ENCODE measurements at places on chromosomes 13 and 19.

- DNase-seq, result no peak
These were observed 13.9 kb downstream of the PALM start for GRCh38 chr19:722553-723101.

DNA sequence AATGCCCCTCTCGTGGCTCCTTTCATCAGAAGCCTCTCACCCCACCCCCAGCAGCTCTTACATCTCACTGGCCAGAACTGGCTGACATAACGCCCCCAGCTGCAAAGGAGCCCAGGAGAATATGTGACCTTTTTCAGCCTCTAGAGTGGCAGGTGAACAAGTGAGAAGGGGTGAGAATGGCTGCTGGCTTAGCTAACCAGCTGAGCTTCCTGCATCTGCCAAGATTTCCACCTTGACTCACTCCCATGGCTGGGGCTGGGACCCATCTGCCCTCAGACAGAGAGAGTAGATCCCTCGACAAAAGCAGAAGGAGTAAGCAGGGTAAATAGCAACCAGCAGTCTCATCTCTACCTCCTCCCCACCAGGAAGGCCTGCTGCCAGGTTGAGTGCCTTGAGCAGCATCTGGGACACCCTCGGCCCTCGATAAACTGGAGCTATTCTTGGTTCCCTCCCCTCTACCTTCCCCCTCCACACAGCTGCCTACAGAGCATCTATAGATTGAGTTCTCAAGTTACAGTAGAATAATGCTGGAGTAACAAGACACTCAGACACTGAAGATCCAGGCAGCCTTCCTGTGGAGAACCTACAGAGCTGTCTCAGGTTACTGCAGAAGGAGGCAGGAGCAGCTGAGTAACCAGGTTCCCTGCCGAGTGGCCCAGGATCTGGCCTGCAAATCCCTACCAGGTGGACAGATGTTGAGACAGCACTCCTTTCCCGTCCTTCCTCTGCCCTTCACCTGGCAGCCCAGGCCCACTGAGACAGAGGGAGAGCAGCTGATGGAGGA is 15.5 kb downstream of the KASH5 start:
- DNase-seq, result peak; percentile 39

DNA sequence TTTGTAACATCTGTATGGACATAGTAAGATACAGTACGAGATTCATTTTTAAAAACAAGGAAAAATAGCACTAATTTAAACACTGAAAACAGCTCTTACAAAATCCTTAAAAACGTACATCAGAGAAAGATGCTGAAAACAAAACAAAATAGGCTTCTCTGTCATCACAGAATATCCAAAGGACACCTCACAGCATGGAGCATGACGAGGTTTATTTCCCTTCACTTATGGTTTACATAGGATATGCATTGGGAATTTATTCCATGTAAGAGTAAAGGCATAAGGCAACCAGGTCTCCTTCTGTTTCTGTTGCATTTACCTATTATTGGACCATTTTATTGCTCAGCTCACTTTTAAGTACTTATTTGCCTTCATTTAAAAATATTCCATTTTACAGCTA is 3.0 kb downstream of the KCTD12 start:
- DNase-seq, result no peak

- no peak for DNase-seq
These were observed 126.5 kb downstream of the ZNF536 start for GRCh38 chr19:30498707-30499106.

GRCh38 chr13:88085036-88085435 is 413.9 kb downstream of the SLITRK5 start:
- no peak for DNase-seq

DNA sequence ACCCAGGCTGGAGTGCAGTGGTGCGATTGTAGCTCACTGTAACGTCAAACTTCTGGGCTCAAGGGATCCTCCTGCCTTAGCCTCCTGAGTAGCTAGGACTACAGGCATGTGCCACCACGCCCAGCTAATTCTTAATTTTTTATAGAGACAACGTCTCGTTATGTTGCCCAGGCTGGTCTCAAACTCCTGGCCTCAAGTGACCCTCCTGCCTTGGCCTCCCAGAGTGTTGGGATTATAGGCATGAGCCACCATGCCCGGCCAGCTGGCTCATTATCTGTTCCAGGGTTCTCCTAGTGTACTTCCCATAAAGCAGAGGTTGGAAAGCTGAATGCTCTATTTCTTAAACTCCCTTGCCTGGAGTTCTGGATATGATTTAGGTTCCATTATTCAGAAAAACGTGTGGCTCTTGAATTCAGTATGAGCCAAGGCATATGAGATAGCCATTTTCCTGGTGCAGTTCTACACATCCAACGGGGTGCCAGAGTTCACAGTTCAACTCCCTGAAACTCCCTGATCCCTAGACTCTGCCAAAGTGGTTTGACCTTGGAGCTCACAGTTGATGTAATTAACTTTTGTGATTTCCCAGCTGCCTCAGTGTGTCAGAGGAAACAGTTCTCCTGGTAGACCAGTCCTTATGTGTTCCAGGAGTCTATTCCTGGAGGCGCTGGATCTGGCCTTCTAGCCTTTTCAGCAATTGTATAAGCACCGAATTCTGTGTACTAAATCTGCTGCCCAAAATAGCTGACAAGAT is 21.6 kb downstream of the GPR183 start:
- DNase-seq, result peak; percentile 26

DNA sequence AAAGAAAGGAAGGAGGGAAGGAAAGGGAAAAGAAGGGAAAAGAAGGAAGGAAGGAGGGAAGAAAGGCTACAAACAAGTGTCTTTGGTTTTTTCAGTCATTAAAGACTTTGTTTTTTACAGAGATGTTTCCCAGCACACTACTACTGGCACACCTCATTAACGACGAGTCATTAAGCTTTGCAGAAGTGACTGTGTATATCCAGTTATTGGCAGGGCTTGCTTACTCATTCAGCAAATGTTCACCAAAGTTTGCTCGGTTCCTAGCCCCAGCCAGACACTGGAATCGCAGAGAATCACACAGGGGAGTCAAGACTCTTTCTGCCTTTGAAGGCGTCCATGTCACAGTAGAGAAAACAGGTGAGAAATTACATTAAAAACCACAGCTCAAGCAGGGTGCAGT is 4.3 kb downstream of the NLRP12 start:
- no peak for DNase-seq

- no peak for DNase-seq
These were observed 42.1 kb downstream of the PTPRS start for GRCh38 chr19:5298471-5298901.

DNA sequence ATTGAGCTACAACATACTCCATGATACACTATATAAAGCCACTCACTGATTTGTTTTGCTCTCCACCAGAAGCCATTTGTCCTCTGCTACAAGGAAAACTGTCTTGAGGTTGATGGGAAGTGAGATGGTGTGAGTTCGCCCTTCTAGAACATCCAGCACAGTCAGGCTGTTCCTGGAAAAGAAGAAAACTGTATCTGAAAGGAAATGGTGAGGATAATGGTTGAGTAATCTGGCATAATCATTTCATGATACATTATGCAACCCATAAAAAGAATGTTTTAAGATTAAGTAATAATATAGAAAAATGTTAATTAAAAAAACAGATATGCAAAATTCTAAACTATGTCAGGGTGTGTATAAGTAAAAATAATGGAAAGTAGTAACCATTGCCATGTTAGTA is 233.9 kb downstream of the RGCC start:
- no peak for DNase-seq

- DNase-seq, result no peak
These were observed 141.3 kb downstream of the SLITRK6 start for GRCh38 chr13:85657942-85658341.

DNA sequence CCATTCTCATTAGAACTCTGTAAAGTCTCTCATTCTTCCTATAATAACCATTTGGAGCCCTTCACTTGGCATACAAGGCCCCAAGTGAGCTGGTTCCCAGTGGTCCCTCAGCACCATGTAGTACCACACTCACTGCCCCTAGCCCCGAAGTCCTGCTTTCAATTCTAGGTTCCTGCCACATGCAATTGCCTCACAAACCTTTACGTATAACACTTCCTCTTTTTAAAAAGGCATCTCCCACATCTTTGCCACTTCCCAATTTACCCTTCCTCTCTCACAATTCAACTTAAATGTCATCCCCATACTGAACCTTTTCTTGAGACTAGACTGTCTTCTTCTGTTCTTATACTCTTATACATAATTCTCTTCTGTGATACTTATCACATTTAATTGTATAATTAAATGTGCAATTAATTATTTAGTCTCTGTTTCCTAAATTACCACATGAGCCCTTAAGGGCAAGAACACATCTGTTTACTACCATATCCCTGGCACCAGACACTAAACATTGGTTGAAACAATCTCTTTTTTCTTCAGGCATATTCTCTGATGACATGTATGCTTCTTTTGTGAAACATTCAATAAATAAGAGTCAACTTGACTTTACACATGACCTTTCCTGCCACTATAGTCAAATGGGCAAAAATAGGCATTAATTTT is 304.0 kb downstream of the SPRY2 start:
- no peak for DNase-seq

DNA sequence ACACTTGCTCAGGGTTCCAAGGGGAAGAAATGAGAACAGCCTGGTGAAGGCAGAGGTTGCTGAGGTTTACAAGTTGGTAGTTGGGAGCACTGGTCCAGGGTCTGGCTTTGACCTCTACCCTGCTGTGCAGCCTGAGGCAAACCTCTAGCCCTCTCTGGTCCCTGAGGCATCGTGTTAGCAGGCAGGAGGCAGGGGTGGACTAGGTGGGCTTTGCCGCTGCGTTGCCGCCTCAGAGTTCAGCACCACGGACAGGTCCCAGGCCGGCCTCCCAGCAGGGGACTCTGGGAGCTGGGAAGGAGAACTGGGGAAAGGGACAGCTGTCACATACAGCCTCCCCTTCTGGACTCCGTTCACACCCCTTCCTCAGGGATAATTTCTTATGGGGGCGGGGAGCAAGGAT is 3.1 kb downstream of the NCAN start:
- DNase-seq, result no peak

Data from NCI-H446 (cell line).